BJ (cell line): ENCODE measurements at places on chromosomes 5 and 9.

GRCh38 chr5:78399116-78399515, 38.7 kb downstream of the SCAMP1 start:
- no peak for DNase-seq

DNA sequence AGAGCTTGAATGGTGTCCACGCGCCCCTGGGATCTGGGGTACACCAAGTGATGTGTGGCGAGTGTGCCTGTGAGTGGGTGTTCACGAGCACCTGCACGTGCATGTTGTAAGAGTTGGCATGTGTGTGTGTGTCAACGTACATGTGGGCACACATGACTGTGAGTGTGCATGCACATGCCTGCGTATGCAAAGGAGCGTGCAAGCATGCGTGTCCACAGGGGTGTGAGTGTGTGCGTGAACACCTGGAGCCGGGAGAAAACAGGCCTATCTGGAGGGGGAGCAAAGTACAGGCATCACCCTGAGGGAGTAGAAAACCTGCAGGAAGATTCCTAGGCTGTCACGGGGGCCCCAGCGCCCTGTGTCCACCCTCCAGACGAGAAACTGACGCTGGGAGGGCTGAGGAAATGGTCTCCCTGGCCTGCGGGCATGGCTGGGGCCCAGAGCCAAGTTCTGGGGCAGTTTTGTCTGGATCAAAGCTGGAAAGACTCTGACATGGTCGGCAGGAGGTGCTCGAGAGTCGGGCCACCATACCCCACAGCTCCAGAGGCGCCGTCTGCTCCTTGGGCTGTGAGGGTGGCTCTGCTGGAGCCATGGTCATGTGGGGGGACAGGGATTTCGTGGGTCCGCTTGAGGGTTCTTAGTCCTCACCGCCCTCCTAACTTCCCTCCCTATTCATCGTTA, 31.8 kb downstream of the PTGES start:
- DNase-seq: no peak

DNA sequence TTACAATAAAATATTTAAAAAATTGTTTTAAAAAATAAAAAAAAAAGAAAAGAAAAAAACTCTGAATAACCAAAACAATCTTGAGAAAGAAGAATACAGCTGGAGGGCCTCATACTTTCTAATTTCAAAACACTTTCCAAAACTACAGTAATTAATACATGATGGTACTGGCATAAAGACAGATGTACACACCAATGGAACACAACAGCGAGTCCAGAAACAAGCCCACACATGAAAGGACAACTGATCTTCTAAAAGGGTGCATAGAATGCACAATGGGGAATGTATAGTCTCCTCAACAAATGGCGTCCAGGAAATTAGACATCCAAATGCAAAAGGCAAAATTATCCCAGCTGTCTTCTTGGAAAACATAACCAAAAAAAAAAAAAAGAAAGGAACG, 99.6 kb downstream of the LURAP1L start:
- DNase-seq: no peak

- no peak for DNase-seq
Measured at GRCh38 chr9:105171589-105171988, 72.9 kb upstream of the SLC44A1 start.

DNA sequence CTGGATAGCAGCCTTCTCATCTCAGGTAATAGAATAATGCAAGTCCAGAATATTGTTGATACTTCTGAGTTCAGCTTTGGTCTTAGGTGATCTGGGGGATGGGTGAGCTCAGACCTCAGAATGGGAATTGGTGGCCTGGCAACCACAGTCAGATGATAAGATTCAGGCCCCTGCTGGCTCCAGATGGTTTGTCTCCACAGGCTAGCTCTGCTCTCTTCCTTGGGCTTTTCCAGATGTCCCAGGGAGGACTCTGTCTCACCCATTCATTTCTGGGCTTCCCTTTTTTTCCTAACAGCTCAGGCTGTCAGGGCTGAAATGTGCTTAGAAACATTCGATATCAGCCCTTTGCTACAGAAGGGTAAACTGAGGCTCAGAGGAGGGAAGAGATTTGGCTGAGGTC, 17.6 kb upstream of the TNFSF15 start:
- no peak for DNase-seq
